Renal cortical epithelial cell (primary cell): ENCODE measurements at places on chromosomes 2 and 18. TPM values are rescaled to one million over a fixed set of nuclear protein-coding genes. Genes with fewer than 3 reads are reported as not detected.

The FBXO11 gene
- total RNA-seq, result 52.8 and 85.3 TPM in 2 replicates

DNA sequence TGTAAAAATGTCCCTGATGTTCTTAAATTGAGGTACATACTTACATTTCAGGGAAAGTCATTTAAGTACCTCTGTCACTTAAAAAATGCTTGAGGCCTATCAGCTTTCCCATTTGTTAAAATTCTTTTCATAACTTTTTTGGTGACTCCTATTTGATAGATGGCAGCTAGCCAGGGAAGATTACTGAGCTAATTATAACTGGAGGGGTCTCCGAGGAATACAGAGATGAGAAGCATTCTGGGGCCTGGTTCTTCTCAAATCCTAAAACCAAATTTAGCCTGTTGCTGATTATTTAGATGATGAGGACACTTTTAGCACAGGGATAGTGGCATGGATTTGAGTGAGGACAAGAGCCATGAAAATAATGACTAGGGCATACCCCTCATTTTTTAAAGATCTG is 4.8 kb downstream of the UGP2 start:
- no peak for DNase-seq

DNA sequence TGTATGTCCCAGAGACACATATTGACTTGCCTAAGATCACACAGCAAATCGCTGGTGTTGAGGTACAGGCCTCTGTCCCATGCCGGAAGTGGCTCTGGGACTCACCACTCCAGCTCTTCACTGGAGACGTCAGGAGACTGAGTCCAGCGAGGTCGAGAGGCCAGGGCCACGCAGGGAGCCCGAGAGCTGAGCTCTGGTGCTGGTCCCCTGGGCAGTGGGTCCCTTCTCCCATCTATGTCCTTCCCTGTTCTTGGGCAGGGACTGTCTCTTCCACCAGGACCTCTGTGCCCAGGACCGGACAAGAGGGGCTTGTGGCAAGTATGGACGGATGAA is 62.4 kb upstream of the TWIST2 start:
- DNase-seq, result no peak

- no peak for DNase-seq
Measured at GRCh38 chr2:9252002-9252357, 45.4 kb downstream of the ASAP2 start.

DNA sequence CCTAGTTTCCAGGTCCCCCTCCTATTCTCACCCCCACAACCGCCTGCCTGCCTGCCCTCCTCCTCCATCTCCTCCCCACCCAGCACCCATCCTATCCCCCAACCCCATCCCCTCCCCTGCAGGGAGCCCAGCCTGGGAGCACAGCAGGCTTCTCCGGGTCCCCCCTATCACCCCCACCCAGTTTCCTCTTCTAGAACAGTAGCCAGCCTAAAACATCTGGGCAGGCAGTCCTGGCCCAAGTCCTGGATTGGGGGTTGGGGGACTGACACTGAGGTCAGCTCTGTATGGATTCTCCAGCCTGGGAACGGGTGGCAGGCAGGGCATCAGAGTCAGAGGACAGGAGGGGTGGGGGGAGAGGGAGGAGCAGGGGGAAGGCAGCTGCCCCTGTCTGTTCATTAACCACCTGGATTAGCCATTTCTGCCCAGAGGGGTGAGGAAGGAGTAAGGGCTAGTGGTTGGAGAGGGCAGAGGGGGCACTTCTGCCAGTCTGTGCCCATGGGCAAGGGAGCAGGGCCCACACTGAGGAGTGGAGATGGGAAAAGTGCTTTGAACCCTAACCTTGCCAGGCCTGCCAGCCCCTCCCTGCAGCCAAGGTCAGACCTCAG is 60.0 kb downstream of the TNS1 start:
- DNase-seq, result peak; percentile 77

DNA sequence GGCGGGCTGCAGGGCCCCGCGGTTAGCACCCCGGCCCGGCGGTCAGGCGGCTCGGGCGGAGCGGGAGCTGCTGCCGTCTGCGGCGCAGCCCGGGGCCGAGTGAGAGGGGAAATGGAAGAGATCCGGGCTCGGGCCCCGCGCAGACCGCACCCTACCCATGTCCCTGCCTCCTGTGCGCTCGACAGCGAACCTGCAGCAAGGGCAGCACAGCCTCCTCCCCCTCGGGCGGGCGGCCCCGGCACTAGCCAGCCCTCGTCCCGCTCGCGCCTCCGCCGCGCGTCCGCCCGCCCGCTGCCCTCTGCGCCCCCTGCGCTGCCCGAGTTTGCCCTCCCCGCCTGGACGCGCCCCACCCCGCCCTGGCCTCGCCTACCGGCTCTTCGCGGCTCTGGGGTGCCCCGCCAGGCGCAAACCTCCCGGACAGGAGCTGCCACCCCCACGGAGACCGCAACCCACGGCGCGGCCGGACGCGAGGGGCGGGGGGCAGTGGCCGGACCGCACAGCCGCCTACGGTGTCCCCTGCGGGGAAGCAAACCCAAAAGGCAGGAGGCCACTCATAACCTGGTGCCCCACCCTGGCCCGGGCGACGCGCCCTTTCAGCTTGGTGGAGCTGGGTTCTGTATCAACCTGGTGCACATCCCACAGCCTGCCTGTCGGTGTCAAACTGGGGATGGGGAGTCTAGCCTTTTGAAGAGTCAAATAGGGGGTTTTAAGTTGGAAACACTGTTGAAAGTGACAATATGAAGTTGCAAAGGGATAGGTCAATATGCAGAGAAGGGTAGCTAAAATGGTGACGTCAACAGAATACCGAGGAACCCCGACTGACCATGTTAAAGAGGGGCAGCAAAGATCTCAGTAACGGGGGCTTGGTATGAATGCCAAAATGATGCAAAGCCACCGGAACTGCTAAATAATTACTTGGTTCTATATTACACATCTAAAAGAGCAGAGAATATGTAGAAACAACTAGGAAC is at the start of gene IHH:
Gene IHH, minus strand, starts transcription at position 101 of the 971 bp plus-strand sequence. CDS start 454 bp downstream, outside the sequence.
- no peak for DNase-seq

- no peak for DNase-seq
Measured at GRCh38 chr18:60191926-60192325, 180.6 kb downstream of the MC4R start.

GRCh38 chr2:30403592-30404312 is 43.3 kb upstream of the LCLAT1 start:
- DNase-seq, result no peak
